Neural crest cell (in vitro differentiated cells): ENCODE measurements at places on chromosomes 2 and 18. TPM values are rescaled to one million over a fixed set of nuclear protein-coding genes. Genes with fewer than 3 reads are reported as not detected.

CFAP65 gene
- total RNA-seq = 0.93 and 1.4 TPM in 2 replicates

GKN2 gene
- not detected in 2 replicates for total RNA-seq

CHRNG gene
- total RNA-seq = not detected in 2 replicates

CPS1 gene
- total RNA-seq = 7.9 and 8.8 TPM in 2 replicates

DNA sequence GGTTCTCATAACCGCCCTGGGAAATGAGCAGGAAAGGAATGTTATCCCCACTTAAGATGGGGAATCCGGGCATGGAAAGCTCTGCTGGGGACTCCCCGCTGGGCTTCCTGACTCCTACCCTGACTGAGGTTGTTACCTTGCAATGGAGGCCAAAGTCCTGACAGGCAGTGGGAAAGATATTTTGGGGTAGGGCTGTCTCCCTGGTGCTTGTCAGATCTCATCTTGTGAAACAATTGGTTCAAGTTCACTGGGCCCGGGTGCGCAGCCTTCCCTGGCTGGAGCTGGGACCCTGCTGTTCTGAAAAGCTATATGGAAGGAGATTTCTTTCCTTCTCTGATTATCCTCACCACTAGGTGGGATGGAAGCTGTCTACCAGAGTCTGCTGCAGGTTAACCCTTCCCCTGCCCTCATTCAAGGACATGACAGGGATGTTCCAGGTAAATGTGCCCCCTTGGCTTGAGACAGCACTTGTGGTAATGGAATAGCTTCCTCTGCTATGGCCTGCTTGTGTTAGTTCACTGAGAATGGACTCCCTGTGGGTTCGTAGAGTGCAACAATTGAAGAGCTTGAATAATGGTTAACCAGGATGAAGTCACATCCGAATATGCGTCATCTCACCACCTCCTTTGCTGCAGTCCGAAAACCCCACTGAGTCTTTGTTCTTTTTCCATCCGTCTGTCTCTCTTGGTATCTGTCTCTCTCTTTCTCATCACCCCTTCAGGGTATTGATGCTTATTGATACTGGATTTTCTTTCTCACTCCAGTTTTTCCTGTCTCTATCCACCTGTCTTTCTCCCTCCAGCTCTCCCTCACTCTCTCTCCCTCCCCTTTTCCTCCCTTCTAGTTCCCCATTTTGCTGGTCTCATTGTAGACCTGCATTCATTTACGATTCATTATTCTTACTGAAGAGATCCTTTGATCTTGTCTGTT, 67.8 kb upstream of the EPAS1 start:
- DNase-seq = no peak

DNA sequence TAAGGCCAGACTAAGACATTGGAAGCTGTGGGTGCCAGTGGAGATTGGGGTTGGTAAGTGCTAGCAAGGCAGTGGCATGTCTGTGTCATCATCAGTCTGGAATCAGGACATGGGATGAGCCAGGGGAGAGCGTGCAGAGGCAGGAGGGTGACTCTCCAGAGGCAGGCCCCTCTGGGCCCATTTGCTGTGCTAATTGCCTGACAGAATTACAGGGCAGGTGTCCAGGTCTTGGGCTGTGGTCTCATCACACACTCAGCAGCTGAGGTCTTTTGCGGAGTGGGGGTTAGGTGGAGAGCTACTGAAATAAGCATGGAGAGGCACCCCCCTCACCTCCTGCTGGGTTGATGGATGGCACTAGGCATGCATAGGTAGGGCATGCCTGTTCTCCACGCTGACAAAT, 57.4 kb downstream of the CELF4 start:
- DNase-seq = no peak

DNA sequence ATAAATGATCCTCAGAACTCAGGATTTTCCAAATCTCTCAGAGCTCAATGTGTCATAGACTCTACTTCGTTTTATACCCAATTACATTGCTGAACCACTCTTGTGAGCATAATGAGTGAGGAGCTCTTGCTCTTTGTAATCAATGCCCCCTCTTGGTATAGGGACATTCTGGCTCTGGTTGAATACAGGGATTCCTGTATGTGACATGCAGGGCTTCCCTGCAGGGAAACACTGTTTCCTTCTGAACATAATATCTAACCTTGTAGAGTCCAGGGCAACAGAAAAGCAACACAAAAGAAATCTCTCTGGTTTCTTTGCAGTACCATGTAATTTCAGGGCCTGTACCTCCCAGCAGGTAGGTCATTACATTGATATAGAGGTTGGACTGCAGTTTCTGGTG, 101.5 kb downstream of the CPS1 start:
- no peak for DNase-seq
